CD4-positive, CD25-positive, alpha-beta regulatory T cell (primary cell): ENCODE measurements at places on chromosomes 2 and 18. TPM values are rescaled to one million over a fixed set of nuclear protein-coding genes. Genes with fewer than 3 reads are reported as not detected.

DNA sequence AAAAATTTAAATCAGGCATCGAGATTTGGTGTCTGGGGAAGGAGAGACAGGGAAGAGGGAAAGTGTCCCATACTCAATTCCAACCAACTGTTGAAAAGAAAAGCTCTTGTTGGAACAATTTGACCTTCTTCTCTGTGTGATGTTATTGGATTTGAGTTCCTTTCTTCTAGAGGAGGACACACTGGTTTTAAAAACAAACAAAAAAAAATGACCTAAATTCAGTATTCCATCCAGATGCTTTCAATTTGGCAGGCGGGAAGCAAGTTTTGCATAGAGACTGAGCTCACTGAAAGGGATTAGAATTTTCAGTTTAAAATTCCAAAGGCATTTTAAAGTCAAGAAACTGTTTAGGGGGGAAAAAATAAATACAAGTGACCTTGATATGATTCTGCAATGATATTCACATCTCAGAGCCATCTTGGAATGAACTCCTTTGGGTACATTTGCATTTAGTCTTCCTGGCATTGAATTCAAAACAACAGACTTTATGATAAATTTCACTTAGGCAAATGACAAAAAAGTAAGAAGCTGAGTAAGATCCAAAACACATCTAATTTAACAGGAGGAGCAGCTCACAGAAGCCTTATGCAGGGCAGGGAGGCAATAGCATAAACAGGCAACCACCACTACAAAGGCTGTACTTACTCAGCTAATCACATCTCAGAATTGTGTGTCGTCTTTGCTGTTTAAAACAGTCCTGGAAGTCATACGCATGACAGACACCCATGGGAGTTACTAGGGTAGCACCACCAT, 126.8 kb downstream of the CDH20 start:
- no peaks in the 10 kb centered on the region for H3K4me1 ChIP-seq
- no peak overlapping the region for H3K4me3 ChIP-seq
- H3K27ac ChIP-seq: no peak overlapping the region
- DNase-seq: no peak
- H3K36me3 ChIP-seq: no peaks in the 10 kb centered on the region

- no peak overlapping the region for H3K27ac ChIP-seq
- H3K36me3 ChIP-seq: no peaks in the 10 kb centered on the region
- no peak for DNase-seq
- H3K4me1 ChIP-seq: no peaks in the 10 kb centered on the region
- H3K4me3 ChIP-seq: no peak overlapping the region
- H3K27me3 ChIP-seq: peaks cover 10% of the 10 kb centered on the region
Observed at GRCh38 chr2:41990245-41990644, 57.6 kb upstream of the PKDCC start.

- DNase-seq: no peak
- H3K4me3 ChIP-seq: no peak overlapping the region
- no peaks in the 10 kb centered on the region for H3K4me1 ChIP-seq
- H3K27ac ChIP-seq: no peak overlapping the region
- no peaks in the 10 kb centered on the region for H3K27me3 ChIP-seq
- H3K36me3 ChIP-seq: peaks cover 21% of the 10 kb centered on the region
Observed at GRCh38 chr18:26046419-26047077, 43.9 kb downstream of the SS18 start.

GRCh38 chr2:205510345-205510744, 172.0 kb upstream of the NRP2 start:
- no peaks in the 10 kb centered on the region for H3K4me1 ChIP-seq
- DNase-seq: no peak
- H3K27ac ChIP-seq: no peak overlapping the region
- no peaks in the 10 kb centered on the region for H3K27me3 ChIP-seq
- H3K4me3 ChIP-seq: no peak overlapping the region

DNA sequence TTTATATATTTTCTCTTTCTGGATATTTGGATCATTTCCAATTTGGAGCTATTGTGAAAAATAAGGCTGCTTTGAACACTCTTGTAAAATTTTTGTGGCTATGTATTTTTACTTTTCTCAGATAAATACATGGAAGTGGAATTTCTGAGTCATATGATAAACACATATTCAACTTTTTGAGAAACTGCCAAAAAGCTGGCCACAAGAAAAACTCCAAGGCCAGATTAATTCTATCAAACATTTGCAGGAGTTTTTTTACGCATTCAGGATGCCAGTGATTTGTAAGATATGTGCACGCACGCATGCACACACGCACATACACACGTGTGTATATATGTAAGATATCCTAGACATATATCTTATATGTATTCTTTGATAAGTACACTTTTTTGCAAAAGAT, 477.5 kb upstream of the SPHKAP start:
- DNase-seq: no peak
- no peaks in the 10 kb centered on the region for H3K27me3 ChIP-seq
- H3K36me3 ChIP-seq: no peaks in the 10 kb centered on the region
- H3K4me1 ChIP-seq: no peaks in the 10 kb centered on the region
- no peak overlapping the region for H3K4me3 ChIP-seq
- H3K27ac ChIP-seq: no peak overlapping the region

DNA sequence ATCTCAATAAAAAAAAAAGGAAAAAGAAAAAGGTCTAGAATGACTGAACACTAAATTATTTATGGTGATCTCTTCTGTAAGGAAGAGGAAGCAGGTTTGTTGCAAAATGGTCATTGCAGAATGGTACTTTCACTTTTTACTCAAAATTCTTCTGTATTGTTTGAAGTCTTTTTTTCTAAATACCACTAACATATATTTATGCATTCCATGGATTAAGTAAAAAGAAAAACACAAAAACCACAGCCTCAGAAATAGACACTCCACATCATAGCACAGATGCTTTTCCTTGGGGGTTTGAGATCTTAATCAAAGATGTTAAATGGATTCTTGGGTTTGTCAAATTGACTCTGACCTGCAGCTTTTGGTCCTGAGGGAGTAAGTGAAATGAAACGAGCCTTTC, 47.4 kb downstream of the RHOB start:
- H3K36me3 ChIP-seq: no peaks in the 10 kb centered on the region
- H3K4me3 ChIP-seq: no peak overlapping the region
- no peak overlapping the region for H3K27ac ChIP-seq

GRCh38 chr2:109662889-109663288, 48.7 kb downstream of the SOWAHC start:
- no peaks in the 10 kb centered on the region for H3K36me3 ChIP-seq
- no peak overlapping the region for H3K4me3 ChIP-seq
- no peak overlapping the region for H3K27ac ChIP-seq
- DNase-seq: no peak
- no peaks in the 10 kb centered on the region for H3K4me1 ChIP-seq

GRCh38 chr2:75518638-75519465, 41.9 kb downstream of the EVA1A start:
- H3K36me3 ChIP-seq: no peaks in the 10 kb centered on the region
- no peak for DNase-seq
- no peak overlapping the region for H3K27ac ChIP-seq
- no peaks in the 10 kb centered on the region for H3K4me1 ChIP-seq

GRCh38 chr2:226295123-226295522, 504.5 kb downstream of the IRS1 start:
- H3K27me3 ChIP-seq: no peaks in the 10 kb centered on the region
- H3K36me3 ChIP-seq: no peaks in the 10 kb centered on the region
- no peak overlapping the region for H3K27ac ChIP-seq
- no peak for DNase-seq
- no peak overlapping the region for H3K4me3 ChIP-seq
- H3K4me1 ChIP-seq: no peaks in the 10 kb centered on the region

GRCh38 chr2:120589771-120590608, 145.7 kb upstream of the GLI2 start:
- no peak overlapping the region for H3K4me3 ChIP-seq
- peaks cover 8% of the 10 kb centered on the region for H3K27me3 ChIP-seq
- H3K36me3 ChIP-seq: no peaks in the 10 kb centered on the region
- DNase-seq: no peak

GRCh38 chr2:47083886-47084687, 71.0 kb downstream of the STPG4 start:
- H3K36me3 ChIP-seq: no peaks in the 10 kb centered on the region
- H3K27me3 ChIP-seq: no peaks in the 10 kb centered on the region
- DNase-seq: no peak
- H3K4me1 ChIP-seq: no peaks in the 10 kb centered on the region

- H3K4me1 ChIP-seq: peaks cover 33% of the 10 kb centered on the region
- peaks cover 8% of the 10 kb centered on the region for H3K36me3 ChIP-seq
- H3K27me3 ChIP-seq: no peaks in the 10 kb centered on the region
Observed at GRCh38 chr2:170932166-170932565, 3.1 kb downstream of the GORASP2 start.

DNA sequence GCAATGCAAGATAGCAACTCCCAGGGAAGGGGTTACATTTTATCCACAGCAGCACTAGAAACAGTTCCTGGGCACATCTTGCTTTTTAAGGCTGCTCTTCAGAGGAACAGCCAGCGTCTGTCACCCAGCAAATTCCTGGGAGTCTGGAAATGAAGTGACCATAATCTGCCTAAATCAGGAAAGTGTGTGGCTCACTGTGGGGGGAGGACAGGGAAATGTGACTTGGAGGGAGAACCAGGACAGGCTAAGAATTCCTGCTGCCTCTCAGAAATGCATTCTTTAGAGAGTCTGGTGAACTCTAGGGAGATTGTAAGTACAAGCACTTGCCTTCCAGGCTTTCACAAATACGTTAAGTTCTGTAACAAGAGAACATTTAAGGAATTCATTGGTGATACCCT, 364.3 kb upstream of the SPHKAP start:
- H3K4me3 ChIP-seq: no peak overlapping the region
- no peaks in the 10 kb centered on the region for H3K36me3 ChIP-seq
- no peak for DNase-seq
- H3K27ac ChIP-seq: no peak overlapping the region
- no peaks in the 10 kb centered on the region for H3K4me1 ChIP-seq
- H3K27me3 ChIP-seq: no peaks in the 10 kb centered on the region

DNA sequence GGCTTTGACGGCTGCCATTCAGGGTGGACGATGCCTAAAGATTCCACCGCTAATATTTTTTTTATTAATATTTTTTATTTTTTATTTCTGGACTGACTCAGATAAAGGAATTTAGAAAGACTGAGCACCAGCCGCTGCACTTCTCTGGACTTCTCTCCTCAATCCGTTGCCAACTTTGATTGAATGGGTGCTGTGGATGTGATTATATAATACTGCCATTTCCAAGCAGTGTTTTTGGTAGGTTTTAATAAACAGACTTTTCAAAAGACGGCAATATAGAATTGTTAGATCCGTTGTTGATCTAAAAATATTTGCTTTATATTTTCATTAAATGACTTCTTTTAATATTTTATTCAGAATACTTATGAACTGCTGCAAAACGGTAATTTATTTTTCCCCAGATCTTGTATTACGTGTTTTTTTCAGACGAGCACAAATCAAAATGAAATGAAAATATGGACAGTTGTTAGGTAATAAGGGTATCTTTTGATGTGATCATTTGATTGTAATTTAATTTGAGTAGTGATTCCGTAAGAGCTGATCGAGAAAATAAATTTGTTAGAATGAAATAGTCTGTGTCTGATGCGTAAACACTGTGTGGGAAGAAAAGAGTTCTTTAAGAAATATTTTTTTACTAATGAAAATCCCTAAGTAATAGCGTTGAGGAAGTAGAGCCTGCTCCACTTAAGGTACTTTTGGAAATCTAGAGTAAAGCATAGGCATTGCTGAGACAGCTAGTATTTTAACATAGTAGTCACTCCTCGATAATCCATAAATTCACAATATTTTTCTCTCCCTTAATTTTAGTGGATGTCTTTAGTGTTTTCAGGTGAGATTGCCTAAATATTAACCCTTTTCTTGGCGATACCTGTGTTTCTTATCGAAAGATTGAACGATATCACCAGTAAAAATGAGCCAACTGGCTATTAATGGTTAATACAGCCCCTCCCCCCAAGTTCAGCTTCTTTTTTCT, 4.4 kb downstream of the POU3F3 start:
- no peak overlapping the region for H3K4me3 ChIP-seq
- DNase-seq: no peak
- H3K36me3 ChIP-seq: no peaks in the 10 kb centered on the region
- H3K27ac ChIP-seq: no peak overlapping the region

GRCh38 chr2:225431105-225431863, 31.8 kb downstream of the NYAP2 start:
- no peaks in the 10 kb centered on the region for H3K27me3 ChIP-seq
- H3K4me3 ChIP-seq: no peak overlapping the region
- no peak for DNase-seq
- no peaks in the 10 kb centered on the region for H3K4me1 ChIP-seq
- H3K36me3 ChIP-seq: no peaks in the 10 kb centered on the region
- no peak overlapping the region for H3K27ac ChIP-seq

DNA sequence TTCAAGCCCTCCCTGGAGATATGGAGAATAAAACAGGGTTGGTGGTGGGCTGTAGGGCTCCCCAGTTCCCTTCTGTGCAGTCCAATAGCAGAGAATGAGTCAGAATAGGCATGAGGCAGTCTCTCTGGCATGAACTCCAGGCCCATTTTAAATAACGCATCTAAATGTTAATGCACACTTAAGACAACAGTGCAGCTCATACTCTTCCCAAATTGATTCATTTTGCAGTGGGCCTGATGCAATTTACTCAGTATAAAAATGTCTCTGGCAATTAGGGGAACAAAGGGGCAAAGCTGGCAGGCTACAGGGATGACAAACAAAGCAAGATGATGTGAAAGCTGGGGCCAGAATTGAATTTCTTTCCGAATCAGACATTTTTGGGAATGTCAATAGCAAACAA, 402.8 kb downstream of the CLIP4 start:
- H3K36me3 ChIP-seq: no peaks in the 10 kb centered on the region
- H3K27ac ChIP-seq: no peak overlapping the region
- no peak for DNase-seq
- H3K4me1 ChIP-seq: no peaks in the 10 kb centered on the region

GRCh38 chr2:119721462-119721861, 38.3 kb upstream of the PTPN4 start:
- H3K27ac ChIP-seq: no peak overlapping the region
- no peaks in the 10 kb centered on the region for H3K4me1 ChIP-seq
- H3K27me3 ChIP-seq: no peaks in the 10 kb centered on the region
- no peaks in the 10 kb centered on the region for H3K36me3 ChIP-seq
- DNase-seq: no peak

- H3K36me3 ChIP-seq: no peaks in the 10 kb centered on the region
- no peaks in the 10 kb centered on the region for H3K27me3 ChIP-seq
- DNase-seq: no peak
- no peak overlapping the region for H3K4me3 ChIP-seq
- no peak overlapping the region for H3K27ac ChIP-seq
Observed at GRCh38 chr2:173214213-173214612, 138.6 kb downstream of the MAP3K20 start.

GRCh38 chr2:48233005-48233404, 296.9 kb upstream of the STON1 start:
- H3K4me3 ChIP-seq: no peak overlapping the region
- H3K4me1 ChIP-seq: peaks cover 36% of the 10 kb centered on the region
- H3K27me3 ChIP-seq: no peaks in the 10 kb centered on the region
- no peak overlapping the region for H3K27ac ChIP-seq

- no peak for DNase-seq
- no peak overlapping the region for H3K27ac ChIP-seq
- no peaks in the 10 kb centered on the region for H3K27me3 ChIP-seq
- H3K4me3 ChIP-seq: no peak overlapping the region
- H3K36me3 ChIP-seq: no peaks in the 10 kb centered on the region
- no peaks in the 10 kb centered on the region for H3K4me1 ChIP-seq
Observed at GRCh38 chr2:205802941-205803340, 120.6 kb downstream of the NRP2 start.

Gene METTL8
- 19.7 TPM for total RNA-seq

Gene GKN2
- total RNA-seq: not detected

Gene IL1A
- total RNA-seq: 0.17 TPM

Gene CRYBA2
- not detected for total RNA-seq

Gene ALLC
- not detected for total RNA-seq

Gene ZNF516
- total RNA-seq: 9.9 TPM

Gene COL3A1
- not detected for total RNA-seq

Gene ANKRD30B
- total RNA-seq: not detected

Gene STAT4
- total RNA-seq: 60.0 TPM

Gene NDUFAF7
- total RNA-seq: 26.5 TPM

Gene LYG2
- total RNA-seq: not detected
